ENCODE measurements at places on chromosomes 4 and X.
A peak's percentile ranks its signal among the peaks of the same experiment; 100 is the strongest.

DNA sequence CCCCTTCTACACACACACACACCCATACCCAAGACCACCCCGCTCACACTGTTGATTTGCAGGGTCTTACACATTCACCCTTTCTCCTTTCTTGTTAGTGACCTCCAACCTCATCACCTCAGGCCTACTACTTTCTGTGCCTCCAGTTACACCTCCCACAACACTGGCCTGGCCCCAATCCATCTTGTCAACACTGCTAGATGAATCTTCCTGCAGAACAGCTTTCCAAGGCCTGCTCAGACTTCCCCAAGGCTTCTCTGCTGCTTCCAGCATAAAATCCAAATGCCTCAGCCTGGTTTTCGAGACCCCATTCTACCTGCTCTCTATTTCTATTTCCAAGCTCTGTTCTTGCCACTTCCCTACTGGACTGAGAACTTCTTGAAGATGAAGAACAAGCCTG, 79.9 kb downstream of the NHSL2 start:
- no peak for DNase-seq

GRCh38 chrX:8869812-8870211, 68.6 kb upstream of the FAM9A start:
- DNase-seq: peak; percentile 2

GRCh38 chr4:66016240-66016639, 346.0 kb upstream of the EPHA5 start:
- no peak for DNase-seq

DNA sequence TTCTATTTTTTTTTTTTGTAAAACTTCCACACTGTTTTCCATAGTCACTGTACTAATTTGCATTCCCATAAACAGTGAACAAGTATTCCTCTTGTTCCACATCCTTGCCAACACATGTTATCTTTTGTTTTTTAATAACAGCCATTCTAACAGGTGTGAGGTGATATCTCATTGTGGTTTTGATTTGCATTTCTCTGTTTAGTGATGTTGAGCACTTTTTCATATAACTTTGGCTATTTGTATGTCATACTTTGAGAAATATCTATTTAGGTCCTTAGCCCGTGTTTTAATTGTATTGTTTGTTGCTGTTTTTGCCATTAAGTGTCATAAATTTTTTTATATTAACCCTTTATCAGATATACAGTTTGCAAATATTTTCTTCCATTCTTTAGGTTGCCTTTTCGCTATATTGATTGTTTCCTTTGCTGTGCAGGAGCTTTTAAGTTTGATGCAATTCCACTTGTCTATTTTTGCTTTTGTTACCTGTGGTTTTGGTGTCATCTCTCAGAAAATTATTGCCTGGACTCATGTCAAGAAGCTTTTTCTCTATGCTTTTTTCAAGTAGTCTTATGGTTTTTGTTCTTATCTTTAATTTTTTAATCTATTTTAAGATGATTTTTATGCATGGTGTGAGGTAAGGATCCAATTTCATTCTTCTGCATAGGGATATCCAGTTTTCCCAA, 27.9 kb upstream of the NDNF start:
- no peak for DNase-seq

DNA sequence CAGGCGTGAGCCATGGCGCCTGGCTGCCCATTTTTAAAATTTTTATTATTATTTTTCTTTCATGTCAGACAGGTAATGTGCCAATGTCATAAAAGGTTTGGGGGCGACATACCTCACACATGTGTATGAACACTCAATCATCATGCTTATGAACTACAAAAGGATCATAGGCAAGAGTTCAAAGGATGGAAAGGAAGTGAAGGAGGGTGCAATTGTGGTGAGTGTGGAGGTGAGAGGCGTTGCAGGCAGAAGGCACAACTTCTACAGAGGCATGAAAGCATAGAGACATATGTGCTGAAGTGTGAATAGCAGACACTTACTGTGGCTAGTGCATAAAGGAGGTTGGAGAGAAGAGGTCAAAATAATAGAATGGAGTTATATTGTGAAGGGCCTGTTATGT, 4.0 kb downstream of the IGFBP7 start:
- no peak for DNase-seq

DNA sequence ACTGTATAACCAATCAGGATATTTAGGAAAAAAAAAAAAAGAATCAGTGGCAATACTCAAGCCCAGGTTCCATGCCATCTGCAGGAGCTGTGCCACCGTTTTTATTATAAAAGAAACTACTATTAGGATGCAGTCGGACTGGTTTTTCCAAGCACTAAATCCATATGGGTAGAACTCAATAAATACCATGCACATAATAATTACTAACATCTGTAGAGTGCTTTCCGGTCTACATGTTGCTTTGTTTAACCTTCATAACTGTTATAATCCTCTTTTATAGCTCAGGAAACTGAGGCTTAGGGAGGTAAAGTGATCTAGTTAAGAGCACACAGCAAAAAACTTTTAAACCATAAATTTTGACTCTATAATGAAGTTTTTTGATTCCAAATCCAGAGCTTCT, 24.0 kb downstream of the ARSJ start:
- DNase-seq: no peak
